ENCODE measurements at places on chromosomes 6 and 20. TPM values are rescaled to one million over a fixed set of nuclear protein-coding genes. Genes with fewer than 3 reads are reported as not detected.

DNA sequence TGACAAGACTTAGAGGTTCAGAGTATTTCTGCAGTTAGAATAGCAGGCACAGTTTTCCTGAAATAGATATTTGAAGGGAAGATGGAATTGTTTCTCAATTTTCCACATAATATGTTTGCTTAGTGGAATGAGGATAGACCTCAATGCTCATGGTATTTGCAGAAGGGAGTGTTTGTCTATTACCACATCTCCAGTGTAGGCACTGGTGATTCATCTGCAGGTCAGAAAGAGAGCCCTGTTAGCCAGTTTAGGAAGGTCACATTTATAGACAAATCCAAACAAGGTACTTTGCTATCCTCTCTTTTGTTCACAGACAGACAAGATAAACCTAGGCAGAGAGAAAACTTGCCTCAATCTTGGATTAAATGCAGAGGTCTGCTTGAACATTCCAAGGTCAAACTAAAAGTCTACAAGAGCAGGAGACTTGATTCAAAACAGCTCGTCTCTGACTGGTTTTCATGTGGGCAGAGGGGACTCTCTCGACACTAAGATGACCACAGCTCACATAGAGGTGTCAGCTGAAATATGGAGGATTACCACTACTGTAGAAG, 22.8 kb downstream of the ISM1 start:
- DNase-seq: no peak

GRCh38 chr6:16663901-16664300, 97.4 kb downstream of the ATXN1 start:
- DNase-seq: no peak

GRCh38 chr6:136134268-136134667, 115.8 kb downstream of the MTFR2 start:
- no peak for DNase-seq

DNA sequence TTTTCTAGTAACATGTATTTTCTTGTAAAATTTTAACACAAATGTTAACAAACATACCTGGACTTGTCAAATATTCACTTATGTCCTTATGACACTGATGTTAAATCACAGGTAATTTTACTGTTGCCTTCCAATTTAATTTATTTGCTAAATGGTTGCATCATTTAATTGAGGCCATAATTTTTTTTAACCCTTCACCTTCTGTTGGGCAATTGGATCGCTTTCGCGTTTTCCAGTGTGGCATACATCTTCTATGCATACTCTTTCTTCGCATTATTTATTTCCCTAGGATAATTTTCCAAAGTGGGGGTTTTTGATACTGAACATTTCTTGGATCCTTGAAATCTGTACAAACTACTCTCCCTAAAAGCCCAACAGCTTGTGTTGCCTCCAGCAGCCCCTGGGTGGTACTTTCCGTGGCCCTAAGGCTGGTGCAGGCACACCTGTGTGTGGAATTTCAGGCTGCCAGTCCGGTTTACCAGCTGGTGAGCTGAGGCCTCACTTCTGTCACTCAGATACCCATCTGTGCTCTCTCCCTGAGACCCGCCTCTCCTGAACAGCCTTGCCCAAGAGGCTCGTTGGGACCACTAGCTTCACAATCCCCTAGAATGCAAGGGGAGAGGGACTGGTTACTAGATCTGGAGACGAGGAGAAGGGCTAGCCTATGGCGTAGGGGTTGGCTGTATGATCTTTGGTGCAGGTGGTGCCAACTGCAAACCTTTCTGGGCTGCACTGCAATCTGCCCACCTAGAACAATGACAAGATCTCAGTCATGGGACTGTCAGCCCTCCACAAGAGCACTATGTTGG, 11.2 kb upstream of the C20orf144 start:
- no peak for DNase-seq

DNA sequence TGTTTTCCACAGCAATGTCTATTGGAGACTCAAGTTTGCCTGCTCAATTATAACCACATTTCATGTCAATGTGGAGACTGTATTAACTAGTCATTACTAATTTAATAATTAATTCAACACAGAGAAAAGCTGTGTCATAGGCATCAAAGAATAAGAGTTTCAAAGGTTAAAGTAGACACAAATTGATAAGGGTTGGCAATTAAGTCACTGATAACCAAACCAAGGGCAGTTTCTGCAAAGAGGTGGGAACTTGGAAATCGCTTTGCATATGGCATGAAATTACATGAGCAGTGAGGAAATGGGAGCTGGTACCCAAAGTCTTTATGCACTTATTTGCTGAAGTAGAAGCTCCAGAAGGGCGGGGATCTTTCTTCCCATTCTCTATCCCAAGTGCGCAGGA, 34.2 kb downstream of the GCLC start:
- no peak for DNase-seq

- DNase-seq: no peak
Observed at GRCh38 chr6:129871221-129871620, 10.1 kb upstream of the TMEM244 start.

DNA sequence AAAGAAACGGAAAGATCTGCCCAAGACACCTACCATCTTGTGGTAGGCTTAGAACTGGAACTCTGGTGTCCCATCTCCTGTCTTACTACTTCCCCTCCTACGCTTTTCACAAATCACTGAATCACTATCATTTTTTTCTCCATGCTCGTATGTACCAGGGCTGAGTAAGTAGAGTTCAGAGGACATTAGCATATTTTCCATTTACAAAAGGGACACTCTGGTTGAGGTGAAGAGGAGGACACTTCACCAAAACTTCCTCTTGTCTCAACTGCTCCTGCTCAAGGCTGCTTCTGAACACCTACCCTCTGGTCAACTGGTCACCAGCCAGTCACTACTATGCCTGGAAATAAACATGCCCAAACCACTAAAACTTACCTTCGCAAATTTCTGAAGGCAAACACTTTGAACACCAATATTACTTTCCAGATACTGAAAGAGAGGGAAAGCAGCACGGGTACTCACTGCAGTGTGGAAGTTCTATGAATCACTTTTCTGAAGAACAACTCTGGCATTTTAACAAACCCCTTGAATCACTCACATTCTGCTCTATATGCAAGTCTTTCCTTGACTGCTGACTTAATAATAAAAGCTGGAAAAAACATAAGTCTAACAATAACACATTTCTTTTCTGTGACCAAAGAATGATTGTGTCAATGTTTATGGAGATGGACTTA, 123.3 kb downstream of the INSM1 start:
- no peak for DNase-seq

GRCh38 chr20:43590036-43590391, 723 bp upstream of the IFT52 start:
- no peak for DNase-seq

DNA sequence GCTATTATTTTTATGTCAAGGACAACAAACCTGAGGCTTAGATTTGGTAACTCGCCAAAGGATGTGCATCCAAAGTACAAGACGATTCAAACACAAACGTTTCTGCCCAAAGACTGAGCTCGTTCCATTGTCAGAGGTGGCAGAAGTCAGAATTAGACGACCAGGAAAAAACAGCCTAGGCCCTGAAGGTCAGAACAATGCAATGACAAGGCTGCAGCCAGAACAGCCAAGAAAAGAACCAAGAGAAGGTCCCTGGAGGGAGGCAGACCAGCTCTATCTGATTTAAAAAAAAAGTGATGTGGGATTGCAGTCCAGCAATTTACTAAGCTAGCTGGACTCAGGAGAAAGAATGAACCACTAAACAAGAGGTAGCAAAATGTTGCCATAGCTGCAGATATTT, 54.2 kb downstream of the NCOA7 start:
- DNase-seq: no peak

- no peak for DNase-seq
Observed at GRCh38 chr6:145373826-145374225, 361.5 kb downstream of the EPM2A start.

GRCh38 chr20:16346956-16347355, 226.3 kb downstream of the KIF16B start:
- DNase-seq: no peak

- no peak for DNase-seq
Observed at GRCh38 chr20:17844549-17845298, 123.9 kb downstream of the SNX5 start.

- no peak for DNase-seq
Observed at GRCh38 chr20:8764344-8764962, 304.4 kb upstream of the PLCB4 start.

- DNase-seq: no peak
Observed at GRCh38 chr6:18680842-18681241, 293.7 kb downstream of the RNF144B start.

DNA sequence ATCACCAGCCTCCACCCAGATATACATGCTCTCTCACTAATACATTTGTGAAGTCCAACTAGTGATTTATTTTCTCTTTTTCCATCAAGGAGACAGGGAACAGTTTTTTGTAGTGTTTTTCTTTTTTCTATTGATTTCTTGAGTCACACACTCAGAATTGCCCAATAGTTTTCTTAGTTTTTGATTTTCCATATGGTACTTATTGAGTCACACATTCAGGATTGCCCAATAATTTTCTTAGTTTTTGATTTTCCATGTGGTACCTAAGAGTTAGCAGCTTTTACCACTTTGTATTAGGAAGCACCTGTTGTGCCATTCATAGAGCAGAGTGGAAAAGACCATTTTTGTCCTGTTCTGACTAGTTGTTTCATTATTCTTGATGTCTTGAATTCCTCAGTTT, 1268.8 kb downstream of the EPHA7 start:
- DNase-seq: no peak

DNA sequence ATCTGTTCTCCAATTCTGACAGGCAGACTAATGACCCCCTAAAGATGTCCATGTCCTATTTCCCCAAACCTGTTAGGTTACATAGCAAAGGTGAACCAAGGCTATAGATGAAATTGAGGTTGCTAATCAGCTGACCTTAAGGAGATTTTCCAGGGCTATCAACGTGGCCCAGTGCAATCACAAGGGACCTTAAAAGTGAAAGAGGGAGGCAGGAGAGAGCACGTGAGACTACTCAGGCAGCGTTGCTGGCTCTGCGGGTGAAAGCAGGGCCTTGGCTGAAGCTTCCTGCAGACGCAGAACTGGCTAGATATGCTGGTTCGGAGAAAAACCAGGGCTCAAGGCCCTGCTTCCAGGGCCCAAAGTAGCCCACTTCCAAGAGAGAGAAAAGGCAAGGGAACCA, 78.7 kb downstream of the NCOA7 start:
- no peak for DNase-seq

DNA sequence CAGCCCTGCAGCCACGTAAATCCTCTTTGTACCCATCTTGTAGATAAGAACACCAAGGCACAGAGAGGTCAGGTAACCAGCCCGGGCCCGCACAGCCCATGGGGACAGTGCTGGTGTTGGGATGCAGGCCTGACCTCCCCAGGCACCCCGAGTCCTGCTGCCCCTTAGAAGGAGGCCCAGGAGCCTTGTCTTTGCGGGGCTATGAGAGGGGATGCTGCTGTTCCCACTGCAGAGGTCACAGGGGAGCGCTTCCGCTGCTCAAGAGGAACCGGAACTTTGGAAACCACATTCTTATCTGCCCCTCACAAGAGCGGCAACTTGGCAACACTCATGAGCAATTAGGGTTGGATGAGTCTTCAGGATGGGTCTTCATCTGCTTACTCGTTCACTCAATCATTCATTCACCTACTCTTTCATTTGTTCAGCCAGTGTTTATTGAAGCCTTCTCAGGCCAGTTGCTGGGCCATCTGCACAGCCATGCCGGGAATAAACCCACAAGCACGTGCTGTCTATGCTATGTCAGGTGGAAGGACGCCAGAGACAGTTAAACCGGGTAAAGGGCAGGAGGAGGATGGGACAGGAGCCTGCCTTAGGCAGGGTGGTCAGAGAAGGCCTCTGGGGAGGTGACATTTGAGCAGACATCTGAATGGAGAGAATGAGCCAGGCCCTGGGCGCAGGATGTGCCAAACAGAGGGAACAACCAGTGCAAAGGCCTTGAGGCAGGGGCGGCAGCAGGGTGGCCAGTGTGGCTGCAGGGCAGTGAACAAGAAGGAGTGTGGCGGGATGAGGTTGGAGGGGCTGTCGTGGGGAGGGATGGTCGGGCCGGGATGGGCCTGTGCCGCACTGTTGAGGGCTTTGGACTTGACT, 60.8 kb downstream of the RBM38 start:
- DNase-seq: no peak

GRCh38 chr6:37033255-37033654, 27.8 kb downstream of the FGD2 start:
- no peak for DNase-seq

DNA sequence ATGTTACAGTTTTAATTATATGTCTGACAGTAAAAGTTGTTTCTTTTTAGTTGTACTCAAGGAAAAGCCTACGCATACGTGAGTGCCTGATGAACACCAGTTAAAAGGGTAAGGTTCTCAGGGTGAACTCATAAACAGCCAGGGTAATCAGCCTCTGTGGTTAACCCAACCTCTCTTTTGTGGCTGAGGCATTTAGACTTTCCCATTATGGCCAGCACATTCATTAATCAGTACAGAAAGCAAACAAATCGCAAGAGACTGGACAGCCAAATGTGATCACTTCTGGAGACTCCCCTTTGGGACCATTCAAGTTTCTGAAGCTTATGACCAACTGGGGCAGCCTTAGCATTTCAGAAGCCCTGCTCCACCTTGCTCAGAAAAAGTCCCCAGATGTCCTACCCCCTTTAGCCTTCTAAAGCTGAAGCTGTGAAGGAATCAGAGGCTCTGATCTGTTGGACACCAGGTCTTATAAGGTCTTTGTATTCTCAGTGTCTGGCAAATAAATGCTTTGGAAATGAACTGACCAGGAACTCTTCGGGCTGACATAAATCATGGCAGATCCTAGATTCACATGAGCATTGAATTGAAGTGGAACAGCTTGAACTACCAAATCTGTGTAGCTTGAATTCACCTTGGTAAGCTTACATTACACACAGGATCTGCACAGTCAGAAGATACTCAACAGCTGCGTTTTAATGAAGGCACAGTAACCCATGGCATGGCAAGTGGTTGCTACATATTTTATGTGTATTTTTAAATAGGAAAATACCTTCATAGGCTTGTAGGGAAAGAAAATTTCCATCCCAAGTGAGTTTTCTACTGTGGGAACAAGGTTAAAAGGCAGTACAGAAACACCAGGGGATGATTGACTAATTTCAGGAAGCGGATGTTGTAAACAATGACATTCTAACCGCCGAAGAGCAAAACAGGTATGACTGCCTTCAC, 18.7 kb downstream of the IL20RA start:
- DNase-seq: no peak

DNA sequence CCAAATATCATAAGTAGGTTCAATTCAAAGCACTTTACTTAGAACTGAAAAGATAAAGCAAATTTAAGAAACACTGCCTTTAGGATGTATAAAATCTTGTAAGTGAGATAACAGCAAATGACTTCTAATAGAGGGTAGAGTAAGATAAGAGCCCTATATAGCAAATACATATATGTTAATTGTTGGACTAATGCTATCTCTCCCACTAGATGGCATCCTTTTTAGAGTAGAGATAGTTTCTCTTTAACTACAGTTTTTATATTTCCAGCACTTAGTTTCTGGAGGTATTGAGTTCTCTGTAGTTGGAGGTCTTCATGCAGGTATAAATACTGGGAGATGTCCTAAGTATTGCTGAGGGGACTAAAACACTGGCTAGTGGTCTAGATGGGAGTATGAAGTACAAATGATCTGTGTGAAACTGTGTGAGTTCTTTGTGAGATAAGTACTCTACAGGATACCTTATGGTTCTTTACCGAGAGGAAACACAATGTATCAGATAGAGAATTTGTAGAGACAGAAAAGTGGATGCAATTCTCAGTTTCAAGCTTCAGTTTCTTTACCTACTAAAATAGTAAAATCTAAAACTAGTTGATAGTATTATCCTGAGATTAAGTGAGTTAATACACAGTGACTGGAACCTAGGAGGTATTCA, 399.3 kb downstream of the KHDRBS2 start:
- DNase-seq: no peak

OPRM1 gene
- not detected for total RNA-seq

ULBP1 gene
- 3.1 TPM for total RNA-seq

ZSCAN31 gene
- total RNA-seq: 10.4 TPM

CST4 gene
- total RNA-seq: not detected

POLR3F gene
- 11.1 TPM for total RNA-seq

SLC17A9 gene
- total RNA-seq: 0.28 TPM
